ENCODE measurements at places on chromosomes 6 and 20.

GRCh38 chr20:32576560-32576959 is 8.6 kb downstream of the NOL4L start:
- DNase-seq, result no peak

GRCh38 chr6:138805016-138805765 is 9.3 kb downstream of the ECT2L start:
- DNase-seq, result no peak

DNA sequence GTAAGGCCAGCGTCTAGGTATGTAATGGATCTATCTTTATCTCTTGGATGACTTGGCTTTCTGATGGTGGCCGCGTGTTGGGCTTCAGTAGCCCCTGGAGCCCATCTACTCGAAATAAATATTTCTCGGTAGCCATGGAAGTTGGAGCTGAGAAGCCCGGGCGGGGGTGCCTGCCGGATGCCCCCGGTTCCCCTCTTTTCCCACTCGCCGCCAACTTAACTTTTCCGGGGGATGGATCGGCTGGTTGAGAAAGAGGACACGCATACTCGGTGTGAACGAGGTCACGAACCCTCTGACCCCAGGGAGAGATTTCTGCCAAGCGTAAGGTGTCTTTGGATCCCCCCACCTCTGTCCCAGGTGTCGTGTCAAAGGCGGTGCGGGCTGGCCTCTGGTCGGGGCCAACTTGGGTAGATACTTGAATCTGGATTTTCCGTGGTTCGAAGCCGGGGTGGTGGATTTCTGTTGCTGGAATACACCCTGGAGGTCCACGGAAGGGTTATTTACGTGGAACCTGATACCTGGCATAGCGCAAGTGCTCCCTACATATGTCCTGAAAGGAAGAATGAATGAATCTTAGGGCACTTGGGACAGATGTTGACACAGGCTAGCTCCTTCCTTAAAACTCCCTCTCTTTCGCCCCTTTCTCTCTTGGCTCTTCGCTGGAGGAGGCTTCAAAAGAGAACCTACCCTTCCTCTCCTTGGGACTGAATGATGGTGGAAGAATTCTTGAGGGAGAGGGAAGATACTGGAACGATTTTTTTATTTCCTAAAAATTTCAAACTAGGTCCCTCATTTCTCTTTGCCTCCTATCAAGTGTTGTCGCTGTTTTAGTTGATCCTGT is 996 bp downstream of the DOK5 start:
- no peak for DNase-seq

GRCh38 chr20:45039475-45039820 is 61.5 kb downstream of the KCNS1 start:
- no peak for DNase-seq
